ENCODE measurements at places on chromosomes 1 and 21.
A peak's percentile ranks its signal among the peaks of the same experiment; 100 is the strongest.

- no peak for DNase-seq
These were observed 46.3 kb downstream of the COL18A1 start for GRCh38 chr21:45451091-45451740.

- DNase-seq = no peak
These were observed 8.5 kb downstream of the SSR2 start for GRCh38 chr1:156012051-156012817.

GRCh38 chr1:5889901-5890300 lies 102.3 kb downstream of the NPHP4 start:
- DNase-seq = no peak

DNA sequence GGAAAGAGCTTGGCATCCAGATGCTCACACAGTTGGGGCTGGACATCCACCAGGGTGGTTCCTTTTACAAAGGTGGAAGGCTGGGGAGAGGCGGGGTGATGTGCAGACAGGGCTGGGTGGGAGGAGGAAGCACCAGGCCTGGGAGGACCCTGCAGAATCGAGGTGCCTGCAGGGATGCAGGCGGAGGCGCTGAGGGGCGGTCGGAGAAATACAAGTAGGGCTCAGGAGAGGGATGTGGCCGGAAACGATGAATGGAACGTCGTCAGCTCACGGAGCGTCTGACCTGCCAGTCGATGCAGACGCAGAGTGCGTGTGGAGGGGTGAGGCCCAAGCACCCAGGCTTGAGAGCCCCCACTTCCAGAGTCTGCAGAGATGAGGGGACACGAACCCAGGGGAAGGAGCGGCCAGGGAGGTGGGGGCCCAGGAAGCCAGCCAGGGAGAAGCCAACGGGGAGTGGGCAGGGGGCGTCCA lies 63.4 kb downstream of the TRIM11 start:
- DNase-seq = no peak

GRCh38 chr1:31326461-31326860 lies 29.6 kb downstream of the ZCCHC17 start:
- no peak for DNase-seq

- peak; percentile 69 for DNase-seq
These were observed 14.8 kb upstream of the ZNF669 start for GRCh38 chr1:247118946-247119446.

GRCh38 chr1:6162773-6163172 lies 17.3 kb downstream of the CHD5 start:
- no peak for DNase-seq

- DNase-seq = no peak
These were observed 10.0 kb upstream of the VAMP3 start for GRCh38 chr1:7761103-7761502.

DNA sequence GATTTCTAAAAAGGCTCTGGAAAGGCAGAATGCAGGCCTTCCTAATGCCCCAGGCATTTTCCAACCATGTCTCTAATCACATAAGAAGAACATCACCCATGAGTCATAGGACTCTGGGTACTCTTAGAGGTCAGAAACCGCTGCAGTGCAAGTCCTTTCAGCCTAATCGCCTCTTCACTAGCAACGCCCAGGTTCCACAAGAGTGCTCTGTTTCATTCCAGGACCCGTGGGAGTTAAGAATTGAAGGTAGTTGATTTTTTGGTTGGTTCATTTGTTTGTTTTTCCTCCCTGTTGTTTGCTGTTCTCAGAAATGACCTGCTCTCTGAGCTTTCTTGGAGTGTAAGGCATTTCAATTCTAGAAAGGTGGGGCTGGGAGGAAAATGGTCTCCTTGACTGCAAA lies 123.2 kb downstream of the NR5A2 start:
- no peak for DNase-seq

DNA sequence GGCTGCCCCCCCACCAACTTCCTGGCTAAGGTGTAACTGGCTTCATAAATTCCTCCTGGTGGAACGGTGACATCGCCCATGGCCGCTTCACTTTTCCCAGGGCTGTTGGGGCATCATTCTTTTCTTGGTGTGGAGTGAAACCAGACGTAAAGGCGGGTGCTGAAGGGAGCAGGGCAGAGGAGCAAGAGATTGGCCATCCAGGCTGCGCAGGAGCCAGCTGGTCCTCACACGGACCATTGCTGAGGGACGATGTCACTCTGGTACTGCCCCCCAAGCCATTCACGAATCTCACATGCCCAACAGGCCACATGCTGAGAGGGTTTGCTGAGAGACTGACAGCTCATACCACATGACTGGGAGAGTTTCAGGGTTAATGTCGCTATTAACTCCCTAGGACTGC lies 10.5 kb upstream of the PKP1 start:
- no peak for DNase-seq

GRCh38 chr1:5991381-5992025 lies 722 bp downstream of the NPHP4 start:
- DNase-seq = no peak

DNA sequence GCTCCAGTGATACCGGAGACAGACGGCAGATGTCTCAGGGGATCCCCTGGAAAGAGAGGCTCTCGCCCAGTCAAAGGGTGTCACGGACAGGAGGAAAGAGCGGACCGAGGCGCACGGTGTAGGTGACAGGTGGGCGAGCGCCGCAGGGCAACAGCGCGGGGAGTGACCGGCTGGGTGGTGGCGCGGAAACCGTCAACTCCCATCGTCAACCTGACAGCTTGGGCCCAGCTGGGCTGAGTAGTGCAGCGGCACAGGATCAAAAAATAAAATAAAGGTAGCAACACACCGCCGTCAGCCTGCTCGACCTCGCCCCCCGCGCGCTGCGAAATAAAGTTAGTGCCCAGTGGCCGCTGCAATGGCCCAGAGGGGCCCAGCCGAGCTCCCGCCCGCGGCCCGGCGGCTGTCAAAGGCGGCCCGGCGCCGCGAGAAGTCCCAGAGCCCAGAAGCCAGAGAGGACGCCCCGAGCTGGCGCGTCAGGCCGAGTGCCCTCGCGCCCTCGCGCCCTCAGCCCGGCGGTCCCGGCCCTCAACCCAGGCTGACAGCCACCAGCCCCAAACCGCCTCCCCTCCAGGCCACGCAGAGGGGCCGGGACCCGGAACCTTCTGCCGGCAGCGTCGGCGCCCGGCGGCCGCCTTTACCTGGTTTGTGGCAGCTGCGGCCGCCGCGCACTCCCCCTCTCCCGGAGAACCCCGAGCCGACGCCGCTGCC lies at the start of gene LYST:
LYST (minus strand) TSS at position 702 of the 708 bp plus-strand sequence. CDS start 36,489 bp downstream, outside the sequence.
- DNase-seq = no peak

DNA sequence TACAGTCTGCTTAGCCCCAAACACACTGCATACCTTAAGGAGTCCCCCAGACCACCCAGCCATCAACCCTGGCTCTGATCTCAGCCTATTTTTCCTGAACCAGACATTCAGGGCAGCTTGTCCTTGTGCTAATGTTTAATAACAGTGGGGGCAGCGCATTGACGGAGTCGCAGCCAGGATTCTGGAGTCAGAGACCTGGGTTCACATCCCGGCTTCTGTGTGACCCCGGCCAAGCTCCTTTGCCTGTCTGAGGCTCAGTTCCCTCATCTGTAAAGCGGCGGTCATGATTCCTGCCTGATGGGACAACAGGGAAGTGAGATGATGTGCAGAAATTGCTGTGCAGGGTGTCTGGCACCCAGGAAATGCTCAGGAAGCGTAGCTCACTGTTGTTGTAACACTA lies 63.1 kb downstream of the MATN1 start:
- DNase-seq = no peak

GRCh38 chr1:76142771-76143540 lies 68.4 kb downstream of the ST6GALNAC3 start:
- DNase-seq = no peak

GRCh38 chr1:228448372-228448771 lies 31.7 kb upstream of the TRIM17 start:
- no peak for DNase-seq

DNA sequence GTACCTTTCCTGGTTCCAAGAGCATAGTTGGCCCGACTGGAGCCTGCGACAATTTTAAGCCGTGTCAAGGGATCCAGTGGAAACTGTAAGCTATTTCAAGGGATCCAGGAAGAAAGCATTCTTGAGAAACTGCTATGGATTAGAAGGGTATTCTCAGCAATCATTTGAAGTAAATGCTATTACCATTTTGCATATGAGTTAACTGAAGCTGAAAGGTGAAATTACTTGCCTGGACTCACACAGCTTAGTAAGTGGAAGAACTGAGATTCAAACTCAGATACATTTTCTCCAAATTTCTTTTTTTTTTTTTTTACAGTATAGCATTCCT lies 589 bp downstream of the ZNF684 start:
- DNase-seq = no peak
